NCI-H2081 (cell line): ENCODE measurements at places on chromosomes 7 and 10.

- DNase-seq, result no peak
These were observed 4.0 kb downstream of the GNB2 start for GRCh38 chr7:100677308-100678267.

DNA sequence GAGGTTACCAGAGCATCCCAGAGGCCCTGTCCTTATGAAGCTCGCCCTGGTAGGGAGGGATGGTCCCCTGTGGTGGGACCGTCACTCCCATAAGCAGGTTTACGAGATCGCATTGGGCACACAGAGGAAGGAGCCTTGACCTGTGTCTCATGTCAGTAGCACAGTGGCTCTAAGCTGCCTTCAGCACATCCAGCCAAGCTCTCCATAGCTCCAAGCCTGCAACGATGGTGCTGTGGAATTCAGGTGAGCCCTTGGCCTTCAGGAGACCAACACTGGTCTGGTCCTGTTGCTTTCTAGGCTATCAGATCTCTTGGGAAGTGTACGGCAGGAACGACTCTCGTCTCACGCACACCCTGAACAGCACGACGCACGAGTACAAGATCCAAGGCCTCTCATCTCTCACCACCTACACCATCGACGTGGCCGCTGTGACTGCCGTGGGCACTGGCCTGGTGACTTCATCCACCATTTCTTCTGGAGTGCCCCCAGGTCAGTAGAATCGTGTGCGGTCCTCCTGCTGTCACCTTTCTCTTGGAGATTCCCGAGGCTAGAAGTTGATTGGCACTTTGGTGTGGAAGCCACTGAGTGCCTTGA is 605.3 kb upstream of the FOXK1 start:
- DNase-seq, result no peak

GRCh38 chr7:85196696-85197095 is 9.8 kb upstream of the SEMA3D start:
- no peak for DNase-seq

DNA sequence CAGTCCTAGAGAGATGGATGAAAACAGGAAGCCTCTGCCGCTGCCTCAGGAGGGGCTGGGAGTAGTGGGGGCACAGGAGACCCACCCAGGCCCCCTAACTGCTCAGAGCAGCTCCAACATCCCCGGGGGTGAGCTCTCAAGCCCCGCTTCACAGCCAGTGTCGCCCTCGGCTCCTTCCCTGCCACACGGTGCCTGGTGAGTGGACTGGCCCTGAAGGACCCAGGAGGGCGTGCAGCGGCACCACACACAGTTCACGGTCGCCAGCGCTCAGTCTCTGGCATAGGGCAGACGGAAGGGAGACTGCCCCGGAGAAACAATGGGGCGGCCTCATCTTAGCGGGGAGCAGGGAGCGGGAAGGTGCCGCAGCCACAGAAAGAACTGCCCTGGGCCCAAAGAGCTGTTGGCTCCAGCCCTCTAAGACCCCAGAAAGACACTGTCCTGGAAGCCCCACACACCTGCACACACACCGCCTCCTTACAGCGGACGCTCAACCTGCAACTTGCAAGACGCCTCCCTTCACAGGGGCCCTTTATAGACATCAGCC is 1.2 kb downstream of the CLDN15 start:
- no peak for DNase-seq

DNA sequence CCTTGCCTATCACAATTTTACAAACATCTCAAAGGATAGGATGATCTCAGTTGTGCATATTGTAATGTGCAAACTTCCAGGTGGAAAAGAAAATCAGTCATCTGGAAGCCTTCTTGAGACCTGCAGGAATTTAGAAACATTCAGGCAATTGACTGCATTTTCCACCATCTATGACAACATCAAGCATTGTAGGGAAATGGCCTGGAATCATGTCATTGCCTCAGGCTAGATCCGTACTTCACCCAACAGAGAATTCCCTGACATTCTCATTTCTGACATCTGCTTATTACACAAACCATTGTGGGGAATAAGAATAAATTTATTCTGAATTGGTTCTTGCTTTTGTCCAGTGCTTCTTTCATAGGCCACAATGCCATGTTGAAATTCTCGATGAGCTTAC is 124.9 kb upstream of the NPVF start:
- no peak for DNase-seq

- DNase-seq, result no peak
These were observed 152.6 kb upstream of the PRR15 start for GRCh38 chr7:29410996-29411395.

- no peak for DNase-seq
These were observed 66.1 kb downstream of the LSMEM1 start for GRCh38 chr7:112546723-112547513.

DNA sequence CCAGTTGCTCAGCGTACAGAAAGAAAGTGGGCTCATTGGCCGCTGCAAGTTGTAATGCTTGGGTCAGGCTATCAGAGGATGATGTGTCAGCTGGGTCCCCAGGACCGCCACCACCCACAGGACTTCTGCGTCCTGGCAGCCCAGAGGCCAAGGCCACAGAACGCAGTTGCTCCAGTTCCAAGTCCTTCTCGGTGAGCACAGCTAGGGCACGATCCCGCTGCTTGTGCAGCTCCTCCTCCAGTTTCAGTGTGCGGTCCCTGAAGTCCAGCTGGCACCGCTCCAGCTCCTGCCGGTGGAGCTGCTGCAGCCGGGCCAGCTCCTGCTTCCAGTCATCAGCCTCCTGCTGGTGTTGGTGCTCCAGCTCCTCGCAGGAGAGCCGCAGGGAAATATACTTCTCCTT is 3.0 kb downstream of the GCC1 start:
- DNase-seq, result no peak

- DNase-seq, result no peak
These were observed 45.1 kb downstream of the TMEM26 start for GRCh38 chr10:61408105-61408504.

DNA sequence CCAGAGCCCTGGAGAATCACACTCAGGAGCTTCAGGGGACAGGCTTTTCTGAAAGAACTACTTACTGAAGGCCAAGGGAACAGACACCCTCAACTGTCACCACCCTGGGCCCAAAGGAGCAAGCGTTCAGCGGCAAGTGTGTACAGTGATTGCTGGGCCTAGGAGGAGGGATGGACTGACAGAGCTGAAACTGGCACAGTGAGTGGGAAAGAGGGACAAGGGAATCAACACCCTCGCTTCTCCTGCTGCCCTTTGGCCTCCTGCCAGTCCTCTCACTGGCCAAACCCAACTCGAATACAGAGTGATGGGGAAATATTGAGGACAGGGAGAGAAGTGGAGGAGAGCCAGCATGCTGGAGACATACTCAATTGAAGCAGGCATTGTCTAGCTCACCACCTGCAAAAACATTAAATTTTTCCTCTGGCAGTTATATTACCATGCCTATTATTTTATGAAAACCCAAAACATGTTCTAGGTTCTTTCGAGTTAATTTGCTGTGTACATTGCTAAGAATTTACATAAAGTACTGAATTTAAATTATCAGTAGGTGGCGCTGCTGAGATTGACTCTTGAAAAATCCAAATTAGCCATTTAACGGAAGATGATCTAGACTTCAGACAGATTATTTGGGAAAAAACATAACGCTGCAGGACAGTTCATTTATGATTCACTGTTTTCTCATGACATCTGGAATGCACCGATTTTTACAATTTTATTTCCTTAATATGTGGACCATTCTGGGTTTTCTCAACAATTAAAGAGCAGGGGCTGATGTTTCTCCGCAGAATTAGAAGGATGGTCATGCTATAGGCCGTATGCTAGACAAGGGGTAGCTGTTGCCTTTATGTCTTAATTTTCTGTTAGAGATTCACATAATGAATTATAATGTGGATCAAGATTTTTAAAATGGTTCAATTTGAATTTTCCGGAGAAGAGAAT is 14.7 kb upstream of the TMEM236 start:
- no peak for DNase-seq

DNA sequence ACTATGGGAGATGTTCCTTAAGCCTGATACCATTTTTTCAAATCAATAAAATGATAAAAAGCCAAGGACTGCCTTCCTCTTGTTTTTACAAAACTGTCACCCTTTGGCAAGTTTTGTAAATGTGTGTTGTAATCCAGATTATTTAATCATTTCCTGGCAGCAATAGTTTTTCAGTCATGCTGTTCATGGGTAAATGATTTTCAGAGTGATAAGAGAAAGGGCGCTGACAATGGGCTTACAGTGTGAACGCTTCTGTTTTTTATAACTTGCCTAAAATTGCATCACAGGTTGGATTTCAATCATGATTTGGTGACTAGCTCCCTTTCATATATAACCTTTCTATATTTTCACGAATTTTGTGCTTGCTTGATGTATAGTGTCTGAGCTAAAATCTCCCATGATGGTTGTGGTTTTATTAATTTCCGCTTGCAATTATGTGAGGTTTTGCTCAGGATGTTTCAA is 19.0 kb upstream of the DMBT1 start:
- DNase-seq, result no peak

GRCh38 chr7:117023325-117023854 is 70.1 kb downstream of the ST7 start:
- no peak for DNase-seq

- DNase-seq, result no peak
These were observed 15.3 kb downstream of the PTTG1IP2 start for GRCh38 chr7:90484706-90485105.

GRCh38 chr7:28705350-28705749 is 252.8 kb downstream of the TRIL start:
- DNase-seq, result no peak

DNA sequence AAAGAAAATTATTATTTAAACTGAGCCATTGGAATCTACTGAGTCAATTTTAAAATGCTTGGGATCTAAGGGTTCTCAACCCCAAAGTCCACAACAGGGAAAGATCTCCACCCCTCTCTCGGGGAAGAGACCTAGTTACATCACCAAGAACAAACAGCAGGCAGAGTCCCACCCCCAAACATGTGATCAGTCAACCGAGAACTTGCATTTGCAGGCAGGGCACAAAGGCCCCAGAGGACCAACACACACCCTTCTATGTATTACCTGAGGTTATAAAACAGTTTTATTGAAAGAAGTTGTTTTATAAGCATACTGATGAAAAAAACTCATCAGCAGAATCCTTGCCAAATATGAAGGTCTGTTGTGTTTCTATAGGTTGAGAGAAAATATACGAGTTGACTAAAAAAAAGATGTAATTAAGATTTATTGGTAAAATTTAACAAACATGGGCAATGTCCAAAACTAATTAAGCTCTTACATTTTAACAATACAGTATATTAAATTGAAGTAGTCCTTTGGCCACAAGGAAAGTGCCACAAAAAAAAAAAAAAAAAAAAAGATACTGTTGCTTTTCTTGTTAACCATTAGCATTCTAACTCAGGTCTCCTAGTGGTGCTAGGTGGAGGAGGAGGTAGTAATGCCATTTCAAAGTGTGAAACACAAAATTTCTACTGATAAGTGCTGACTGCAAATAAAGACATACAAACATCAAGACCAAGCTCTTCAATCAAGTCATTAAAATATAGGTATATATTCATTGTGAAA is 975 bp upstream of the USP54 start:
- no peak for DNase-seq

DNA sequence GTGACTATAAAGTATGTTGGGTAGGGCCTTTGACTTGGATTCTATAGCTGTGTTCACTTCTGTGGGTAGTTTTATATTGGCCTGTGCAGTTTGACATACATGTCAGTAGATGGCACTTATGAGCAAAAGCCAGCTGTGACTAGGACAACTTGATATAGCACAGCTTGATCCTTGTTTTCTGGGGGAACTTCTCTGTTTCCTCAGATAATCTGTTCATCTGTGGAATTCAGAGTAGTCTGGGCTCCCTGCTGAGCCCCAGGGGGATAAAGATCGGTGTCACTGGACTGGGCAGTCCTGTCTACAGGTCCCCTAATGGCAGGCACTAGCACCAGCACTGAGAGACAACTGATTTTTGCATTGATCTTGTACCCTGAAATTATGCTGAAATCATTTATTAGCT is 25.4 kb downstream of the CYP2C9 start:
- DNase-seq, result peak; percentile 0

- no peak for DNase-seq
These were observed 308.0 kb upstream of the KCND2 start for GRCh38 chr7:119964788-119965542.

GRCh38 chr7:48118041-48118440 is 29.0 kb downstream of the UPP1 start:
- DNase-seq, result no peak

DNA sequence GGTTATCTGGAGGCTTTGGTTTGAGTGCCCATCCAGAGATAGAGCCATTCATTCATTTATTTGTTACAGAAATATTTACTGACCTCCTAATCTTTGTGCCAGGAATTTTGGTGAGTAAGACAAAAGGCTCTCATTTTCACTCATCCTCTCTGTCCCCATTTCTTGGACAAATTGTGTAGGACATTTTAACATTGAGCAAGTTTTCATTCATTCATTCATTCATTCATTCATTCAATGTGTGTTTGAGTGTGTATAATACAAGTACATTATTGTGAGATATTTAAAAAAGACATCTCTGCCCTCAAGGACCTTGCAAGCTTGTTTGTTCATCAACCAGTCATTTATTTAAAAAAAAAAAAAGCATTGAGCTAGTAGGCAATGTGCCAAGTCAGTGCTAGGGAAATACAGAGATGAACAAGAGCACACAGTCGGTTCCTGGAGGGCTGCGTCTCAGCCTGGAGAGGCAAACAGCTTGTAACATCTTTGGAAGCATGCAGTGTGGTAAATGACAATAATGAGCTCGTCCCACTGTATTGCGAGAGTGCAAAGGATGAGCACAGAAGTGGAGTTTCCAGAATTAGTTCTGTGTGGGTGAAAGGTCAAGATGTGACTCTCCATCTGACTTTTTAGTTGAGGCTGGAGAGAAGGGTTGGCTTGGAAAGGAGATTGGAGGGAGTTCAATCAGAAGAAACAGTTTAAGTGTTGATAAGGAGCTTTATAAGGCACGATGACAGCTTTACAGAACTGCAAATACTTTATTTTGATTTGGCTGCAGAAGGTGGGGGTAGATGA is 50.5 kb upstream of the HBP1 start:
- DNase-seq, result no peak

DNA sequence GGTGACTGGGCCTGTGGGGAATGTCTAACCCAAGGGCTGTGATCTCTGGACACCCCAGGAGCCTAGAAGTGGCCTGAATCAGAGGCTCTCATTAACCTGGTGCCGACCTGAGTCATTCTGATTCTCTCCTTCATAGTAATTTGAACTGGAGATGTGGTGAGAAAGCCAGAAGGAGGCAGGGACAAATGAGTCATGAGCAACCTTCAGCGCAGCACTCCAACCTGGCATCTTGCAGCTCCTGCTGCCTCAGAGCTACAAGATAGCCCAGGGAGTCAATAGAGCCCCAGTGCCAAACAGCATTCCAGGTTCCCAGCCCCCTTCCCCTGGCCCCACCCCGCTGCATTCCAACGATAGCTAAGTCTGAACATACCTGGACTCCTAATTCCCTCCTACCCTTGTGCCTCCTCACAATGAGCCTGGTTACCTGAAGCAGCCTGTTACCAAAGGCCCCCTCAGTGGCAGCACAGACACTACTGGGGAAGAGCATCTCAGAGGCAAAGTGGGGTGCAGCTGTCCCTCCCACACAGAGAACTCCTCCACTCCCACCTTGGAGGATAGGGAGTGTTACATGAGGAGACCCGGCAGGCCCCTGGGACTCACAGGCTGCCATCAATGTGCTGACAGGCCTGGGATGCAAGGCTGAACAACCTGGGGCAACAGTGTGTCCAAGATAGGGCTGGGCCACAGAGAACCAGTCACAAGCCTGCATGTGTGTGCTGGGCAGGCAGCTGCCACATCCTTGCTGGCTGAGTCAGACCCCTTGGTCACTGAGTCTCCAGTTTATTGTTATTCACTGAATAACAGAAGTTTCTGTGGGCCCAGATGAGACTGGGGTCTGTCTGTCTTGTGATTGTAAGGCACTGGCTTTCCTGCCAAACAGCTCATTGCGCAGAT is 76.8 kb upstream of the LEP start:
- no peak for DNase-seq
